ENCODE measurements at places on chromosomes 7 and 10.

GRCh38 chr7:42010751-42011150 lies 226.3 kb downstream of the GLI3 start:
- no peak for DNase-seq

GRCh38 chr10:101221549-101221948 lies 7.7 kb downstream of the LBX1 start:
- DNase-seq: no peak

GRCh38 chr7:44979481-44980392 lies 922 bp upstream of the MYO1G start:
- no peak for DNase-seq

- DNase-seq: no peak
Observed at GRCh38 chr10:11894381-11895107, 71.4 kb downstream of the PROSER2 start.

GRCh38 chr10:32160864-32161263 lies 104.6 kb upstream of the KIF5B start:
- no peak for DNase-seq

GRCh38 chr10:118986815-118987790 lies 42.4 kb upstream of the NANOS1 start:
- no peak for DNase-seq

DNA sequence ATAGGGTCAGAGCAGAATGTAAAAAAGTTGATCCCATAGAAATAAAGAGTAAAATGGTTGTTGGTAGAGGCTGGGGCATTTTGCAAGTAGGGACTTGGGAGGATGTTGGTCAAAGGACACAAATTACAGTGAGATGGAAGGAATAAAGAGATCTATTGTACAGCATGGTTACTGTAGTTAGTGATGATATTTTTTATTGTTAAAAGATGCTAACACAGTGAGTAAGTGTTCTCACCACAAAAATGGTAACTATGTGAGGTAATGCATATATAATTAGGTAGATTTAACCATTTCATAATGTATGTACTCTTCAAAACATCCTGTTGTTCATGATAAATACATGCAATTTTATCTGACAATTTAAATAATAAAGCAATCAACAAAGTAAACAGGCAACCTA lies 280.7 kb upstream of the MAGI2 start:
- DNase-seq: no peak

DNA sequence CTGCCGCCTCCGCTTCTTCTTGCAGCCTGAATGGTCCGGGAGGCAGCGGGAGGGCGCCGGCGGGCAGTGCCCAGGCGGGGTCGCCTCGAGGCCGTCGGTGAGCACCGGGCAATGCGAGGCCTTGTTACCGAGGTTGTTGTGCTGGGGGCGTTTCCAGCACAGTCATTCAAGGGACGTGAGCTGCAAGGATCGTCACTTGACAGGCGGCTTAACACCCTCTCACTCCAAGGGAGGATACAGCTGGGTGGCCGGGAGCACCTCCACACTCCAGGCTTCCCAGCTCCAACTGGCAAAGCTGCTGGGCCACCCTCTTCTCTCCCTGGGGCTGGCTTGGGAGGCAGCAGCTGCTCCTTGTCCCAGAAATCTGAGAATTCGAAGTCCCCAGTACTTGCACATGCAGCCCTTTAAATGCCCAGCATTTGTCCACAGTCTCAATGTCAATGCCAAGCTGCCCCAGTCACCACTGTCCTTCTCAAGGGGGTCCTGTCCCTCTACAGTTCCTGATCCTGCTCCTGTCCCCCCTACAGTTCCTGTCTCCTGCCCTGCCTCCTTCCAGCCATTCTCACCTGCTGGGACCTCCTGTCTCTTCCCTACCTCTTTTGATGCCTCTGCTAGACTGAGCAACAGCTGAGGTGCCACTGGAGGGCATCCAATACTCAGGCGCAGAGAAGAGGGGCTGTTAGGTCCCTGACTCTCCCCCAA lies 4.4 kb upstream of the HOXA11 start:
- DNase-seq: no peak

GRCh38 chr7:4880218-4880617 lies 3.3 kb downstream of the RADIL start:
- no peak for DNase-seq

GRCh38 chr10:126290232-126290631 lies 98.0 kb downstream of the ADAM12 start:
- no peak for DNase-seq

DNA sequence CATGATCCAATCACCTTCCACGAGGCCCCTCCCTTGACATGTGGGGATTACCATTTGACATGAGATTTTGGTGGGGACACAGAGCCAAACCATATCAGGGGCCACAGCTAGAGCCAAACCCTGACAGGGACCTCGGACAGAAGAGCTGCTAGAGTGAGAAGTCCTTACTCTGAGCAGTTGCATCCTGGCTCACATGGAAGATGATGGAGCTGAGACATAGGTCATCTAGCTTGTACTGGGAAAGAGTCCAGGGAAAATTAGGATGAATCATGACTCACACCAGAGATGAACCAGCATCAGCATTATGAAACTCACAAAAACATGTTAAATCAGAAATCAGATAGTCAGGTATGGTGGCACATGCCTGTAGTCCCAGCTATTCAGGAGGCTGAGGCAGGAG lies 12.8 kb upstream of the FMC1 start:
- DNase-seq: no peak

DNA sequence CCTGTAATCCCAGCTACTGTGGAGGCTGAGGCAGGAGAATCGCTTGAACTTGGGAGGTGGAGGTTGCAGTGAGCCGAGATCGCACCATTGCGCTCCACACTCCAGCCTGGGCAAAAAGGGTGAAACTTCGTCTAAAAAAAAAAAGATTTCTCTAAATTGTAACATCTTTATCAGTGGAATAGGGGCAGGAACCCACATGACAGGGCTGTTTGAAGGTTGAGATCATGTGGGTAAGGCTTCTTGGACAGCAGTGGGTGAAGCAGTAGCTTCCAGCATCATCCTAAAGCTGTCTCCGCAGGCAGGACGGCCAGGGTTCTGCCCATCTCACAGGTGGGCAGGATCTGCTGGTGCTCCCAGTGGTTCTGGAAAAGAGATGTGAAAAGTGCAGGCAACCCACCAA lies 37.9 kb upstream of the SEPHS1 start:
- no peak for DNase-seq

GRCh38 chr7:73909051-73909941 lies 48.3 kb downstream of the TMEM270 start:
- no peak for DNase-seq

All from activated CD8-positive, alpha-beta memory T cell treated with anti-CD3 and anti-CD28 coated beads for 1 hour (primary cell).